GM20000 (cell line): ENCODE measurements at places on chromosomes 6 and 20.

DNA sequence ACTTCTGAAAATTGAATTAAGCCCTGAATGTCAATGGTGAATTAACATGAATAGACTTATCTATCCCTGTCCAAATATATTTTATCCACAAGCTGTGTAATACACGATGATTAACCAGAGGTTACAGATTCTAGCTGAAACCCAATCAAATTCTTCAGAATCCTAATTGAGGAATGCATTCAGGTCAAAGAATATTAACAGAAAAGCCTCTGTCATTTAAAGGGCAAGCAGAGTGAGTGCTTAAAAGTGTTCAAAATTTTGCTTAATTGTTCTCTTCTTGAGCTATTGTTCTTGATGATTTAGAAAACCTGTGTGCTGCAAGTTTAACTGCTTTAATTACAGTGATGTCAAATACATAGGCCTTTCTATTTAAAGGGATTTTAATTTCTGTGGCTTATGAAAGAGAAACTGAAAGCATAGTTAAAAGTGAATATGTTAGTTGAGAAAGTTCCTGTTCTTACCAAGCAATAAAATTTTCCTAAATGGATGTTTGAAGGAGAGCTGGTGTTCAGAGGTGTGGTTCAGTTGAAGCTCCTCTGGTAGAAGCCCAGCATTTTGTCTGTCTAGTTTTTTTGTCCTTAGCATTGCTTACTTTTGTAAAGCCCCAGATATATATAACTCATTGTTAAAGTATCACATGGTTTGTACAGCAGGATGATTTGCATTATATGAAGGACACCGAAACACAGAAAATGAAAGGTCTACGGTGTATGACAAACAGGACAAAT lies 466.3 kb upstream of the PLCB4 start:
- DNase-seq, result peak; percentile 45

DNA sequence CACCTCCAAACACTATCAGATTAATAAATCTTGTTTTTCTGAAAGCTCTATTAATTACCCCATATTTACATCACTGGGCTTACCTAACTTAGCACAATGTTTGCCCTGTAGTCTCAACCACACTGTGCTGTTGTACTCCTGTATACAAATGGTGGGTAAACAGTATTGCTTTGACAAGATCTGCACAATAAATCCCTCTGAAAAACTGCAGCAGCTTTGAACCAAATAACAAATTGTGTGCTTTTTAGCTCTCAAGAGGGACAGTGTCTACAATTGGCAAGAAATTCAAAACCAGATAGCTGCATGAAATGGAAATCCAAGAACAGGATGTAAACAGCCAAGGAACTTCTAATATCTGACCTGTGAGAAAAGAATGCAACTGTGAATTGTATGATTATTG lies 10.4 kb downstream of the KIF6 start:
- no peak for DNase-seq

DNA sequence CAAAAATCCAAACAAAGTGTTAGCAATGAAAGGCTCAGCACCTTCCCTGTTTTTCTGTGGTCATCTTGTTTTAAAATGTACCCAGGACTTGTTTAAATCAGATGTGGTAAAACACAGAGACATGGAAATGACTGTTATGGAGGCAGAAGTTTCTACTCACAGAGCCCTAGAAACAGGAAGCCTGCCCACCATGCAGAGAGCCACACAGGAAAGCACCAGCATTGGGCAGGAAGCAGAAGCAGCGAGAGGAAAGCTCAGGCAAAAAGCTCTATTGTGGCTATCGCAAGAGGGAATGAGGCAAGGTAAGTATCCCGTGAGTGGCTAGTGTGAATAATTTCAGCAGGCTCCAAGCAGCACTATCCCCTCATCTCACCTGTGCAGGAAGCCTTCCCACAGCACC lies 42.8 kb downstream of the GPR6 start:
- no peak for DNase-seq

DNA sequence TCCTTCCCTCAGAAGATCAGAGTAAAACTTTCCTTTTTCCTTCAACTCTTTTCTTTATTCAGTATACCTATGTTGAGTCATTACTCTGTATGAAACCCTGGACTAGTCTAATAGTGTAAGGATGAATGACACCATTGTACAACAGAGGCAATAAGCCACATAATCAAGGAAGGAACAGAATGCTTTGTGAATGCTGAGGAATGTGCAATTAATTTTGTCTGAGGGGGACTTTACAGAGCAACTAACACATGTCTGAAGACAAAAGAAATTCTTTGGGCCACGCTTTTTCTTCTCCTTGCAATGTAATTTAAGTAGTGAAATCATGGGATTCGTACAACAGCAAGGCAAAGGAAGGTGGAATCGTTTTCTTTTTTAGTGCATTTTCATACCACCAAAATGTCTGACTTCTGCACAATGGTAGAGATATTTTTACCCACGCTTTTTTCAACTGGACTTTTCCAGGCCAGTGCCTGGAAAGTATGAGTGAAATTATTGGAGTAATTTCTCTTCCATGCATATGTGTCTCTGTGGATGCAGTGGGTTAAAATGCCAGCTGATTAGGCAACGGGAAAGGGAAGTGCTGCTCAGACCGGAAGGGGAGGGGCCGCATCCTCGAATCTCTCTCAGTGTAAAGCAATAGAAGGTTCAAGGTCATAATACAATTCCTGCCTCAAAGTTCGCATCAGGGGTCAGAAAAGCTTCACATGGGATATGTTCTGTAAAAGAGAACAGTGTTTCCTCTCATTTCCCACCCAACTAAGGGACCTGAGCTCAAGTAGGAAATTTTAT lies 89.9 kb upstream of the MTHFD1L start:
- no peak for DNase-seq

- DNase-seq, result no peak
Measured at GRCh38 chr6:150830439-150831165, 34.9 kb upstream of the MTHFD1L start.

GRCh38 chr6:4776493-4777393 lies 539 bp downstream of the CDYL start:
- peak; percentile 72 for DNase-seq

- no peak for DNase-seq
Measured at GRCh38 chr6:157133856-157134255, 189.5 kb downstream of the TMEM242 start.

DNA sequence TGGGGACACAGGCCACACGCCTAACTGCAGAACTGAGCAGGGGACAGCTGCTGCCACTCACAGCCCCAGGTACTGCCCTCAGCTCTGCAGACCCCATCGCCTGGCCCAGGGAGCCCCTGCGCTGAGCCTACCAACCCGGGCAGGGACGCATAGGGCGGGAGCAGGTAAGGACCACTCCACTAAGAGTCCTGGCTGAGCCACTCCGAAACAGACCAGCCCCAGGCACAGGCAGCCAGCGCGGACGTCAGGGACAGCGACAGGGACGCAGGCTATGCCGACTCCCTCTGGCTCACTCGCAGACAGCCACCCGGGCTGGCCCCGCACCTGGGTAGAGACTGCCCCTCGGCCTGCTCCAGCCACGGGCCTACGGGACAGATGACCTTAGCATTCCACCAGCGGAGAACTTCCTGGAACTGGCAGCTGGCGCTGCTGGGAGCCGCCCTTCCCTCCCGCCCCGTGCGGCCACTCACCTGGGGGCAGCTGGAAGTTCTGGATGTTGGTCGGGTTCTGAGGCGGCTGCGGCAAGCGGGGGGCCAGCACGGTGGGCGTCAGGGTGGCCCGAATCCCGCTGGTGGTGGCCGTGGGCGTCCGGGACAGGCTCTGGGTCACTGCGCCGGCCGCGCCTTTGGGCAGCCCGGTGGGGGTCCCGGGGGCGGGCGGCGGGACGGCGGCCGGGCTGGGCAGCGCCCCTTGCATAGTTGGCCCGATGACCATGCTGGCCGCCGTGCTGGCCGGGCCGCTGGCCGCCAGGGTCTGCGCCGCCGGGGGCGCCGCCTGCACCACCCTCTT lies 1.5 kb downstream of the TAF4 start:
- no peak for DNase-seq

- DNase-seq, result no peak
Measured at GRCh38 chr6:73182021-73182607, 43.2 kb downstream of the KHDC1L start.

GRCh38 chr20:54665812-54666211 lies 190.4 kb downstream of the DOK5 start:
- no peak for DNase-seq

GRCh38 chr20:40241596-40242343 lies 447.3 kb downstream of the MAFB start:
- no peak for DNase-seq

DNA sequence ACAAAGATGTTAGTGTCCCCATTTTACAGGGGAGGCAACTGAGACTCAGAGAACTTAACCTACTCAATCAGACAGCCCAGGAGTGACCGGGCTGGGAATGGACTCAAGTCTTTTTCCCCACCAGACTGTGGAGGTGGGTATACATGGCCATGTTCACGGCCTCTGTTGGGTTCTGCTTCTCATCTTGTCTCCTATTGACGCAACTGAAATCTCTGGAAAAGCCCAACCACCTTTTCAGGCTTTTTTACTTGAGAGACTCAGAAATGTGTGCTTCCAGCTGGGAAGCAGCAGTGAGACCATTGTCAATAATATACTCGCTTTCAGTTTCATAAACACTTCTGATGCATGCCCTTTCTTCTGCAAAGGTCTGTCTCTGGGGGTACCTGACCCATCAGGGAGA lies 70.7 kb downstream of the SOBP start:
- DNase-seq, result no peak

DNA sequence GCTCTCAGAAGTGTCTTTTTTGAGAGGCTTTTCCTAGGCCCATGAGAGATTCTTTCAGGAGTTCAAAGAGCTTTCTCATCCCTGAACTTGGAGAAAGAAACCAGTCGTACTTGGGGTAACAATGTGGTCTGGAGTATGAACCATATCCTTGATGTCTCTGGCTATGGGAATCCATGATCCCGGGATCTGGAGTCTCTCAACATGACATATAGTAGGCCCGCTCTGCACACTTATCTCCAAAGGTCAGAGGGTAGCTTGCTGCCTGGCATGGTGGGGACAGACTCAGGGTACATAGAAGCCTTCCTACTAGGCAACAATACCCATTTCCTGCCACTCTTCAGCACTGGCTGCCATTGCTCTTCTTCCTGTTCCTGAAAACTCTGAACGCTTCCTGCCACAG lies 42.2 kb upstream of the NFATC2 start:
- DNase-seq, result no peak

GRCh38 chr6:165707067-165707853 lies 44.2 kb upstream of the PDE10A start:
- DNase-seq, result no peak

- no peak for DNase-seq
Measured at GRCh38 chr6:34559651-34560365, 3.7 kb upstream of the SPDEF start.

- no peak for DNase-seq
Measured at GRCh38 chr20:20255099-20255498, 112.8 kb upstream of the INSM1 start.

DNA sequence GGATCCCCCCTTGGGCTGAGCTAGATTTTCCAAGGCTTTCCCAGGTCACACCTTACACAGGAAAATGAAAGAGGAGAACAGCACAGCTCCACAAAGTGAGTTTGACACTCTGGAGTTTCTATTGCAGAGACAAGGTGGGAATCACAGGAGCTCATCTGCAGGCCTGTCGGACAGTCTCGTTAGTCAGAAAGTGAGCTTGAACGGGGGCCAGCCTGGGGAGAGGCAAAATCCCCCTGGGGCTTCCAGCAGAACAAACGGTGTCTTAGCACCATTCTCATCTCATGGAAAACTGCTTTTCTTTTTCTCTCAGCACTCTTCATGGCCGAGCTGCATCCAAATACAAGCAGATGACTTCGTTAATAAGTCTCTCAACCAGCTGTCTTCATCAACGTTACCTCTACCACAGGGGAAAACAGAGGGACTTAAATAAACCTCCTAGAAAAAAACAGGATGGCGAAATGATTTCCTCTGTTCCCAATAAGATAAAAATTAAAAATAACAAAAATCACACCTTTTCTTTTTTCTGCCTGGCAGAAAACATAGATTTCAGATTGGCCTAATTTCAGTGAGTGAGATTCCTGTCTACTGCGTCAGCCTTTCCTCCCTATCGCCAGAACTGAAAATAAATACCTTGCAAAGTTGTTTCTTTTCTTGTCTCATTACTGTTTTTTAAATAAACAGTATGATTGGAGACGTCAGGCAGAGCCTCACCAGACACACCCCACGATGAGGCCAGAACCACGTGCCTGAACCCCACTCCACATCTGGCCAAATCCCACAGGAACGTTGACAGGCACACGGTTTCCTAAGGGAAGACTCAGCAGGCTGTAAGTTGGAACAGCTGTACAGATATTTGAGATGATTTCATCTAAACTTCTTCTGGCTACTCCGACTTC lies 219.0 kb downstream of the TTLL2 start:
- DNase-seq, result no peak

GRCh38 chr6:166707045-166707444 lies 80.0 kb upstream of the RPS6KA2 start:
- peak; percentile 50 for DNase-seq

- peak; percentile 58 for DNase-seq
Measured at GRCh38 chr6:154276810-154277628, 79.6 kb downstream of the IPCEF1 start.

DNA sequence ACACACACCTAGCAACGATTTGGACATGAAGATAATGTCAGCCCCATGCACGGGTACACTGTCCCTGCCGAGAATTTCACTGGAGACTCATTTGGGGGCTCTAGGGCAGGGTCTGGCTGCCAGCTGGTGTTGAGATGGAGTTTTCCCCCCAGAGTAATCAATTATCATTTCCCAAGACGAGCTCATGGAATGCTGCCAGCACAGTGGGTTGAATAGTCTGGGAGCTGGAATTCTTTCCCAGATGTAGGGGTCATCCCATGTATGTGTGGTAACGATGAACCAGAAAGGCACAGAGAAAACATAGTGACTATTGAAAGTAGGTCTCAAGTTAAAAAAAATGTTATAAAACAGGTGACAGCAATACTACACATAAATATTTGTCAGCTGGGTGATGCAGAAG lies 579.9 kb downstream of the MAFB start:
- no peak for DNase-seq

- no peak for DNase-seq
Measured at GRCh38 chr6:78363688-78364087, 503.7 kb upstream of the IRAK1BP1 start.

- DNase-seq, result peak; percentile 40
Measured at GRCh38 chr6:1311400-1312202, at the start of gene FOXQ1. Gene FOXQ1 (plus strand): TSS chr6:1312098. CDS start chr6:1312705, 607 bp downstream.

DNA sequence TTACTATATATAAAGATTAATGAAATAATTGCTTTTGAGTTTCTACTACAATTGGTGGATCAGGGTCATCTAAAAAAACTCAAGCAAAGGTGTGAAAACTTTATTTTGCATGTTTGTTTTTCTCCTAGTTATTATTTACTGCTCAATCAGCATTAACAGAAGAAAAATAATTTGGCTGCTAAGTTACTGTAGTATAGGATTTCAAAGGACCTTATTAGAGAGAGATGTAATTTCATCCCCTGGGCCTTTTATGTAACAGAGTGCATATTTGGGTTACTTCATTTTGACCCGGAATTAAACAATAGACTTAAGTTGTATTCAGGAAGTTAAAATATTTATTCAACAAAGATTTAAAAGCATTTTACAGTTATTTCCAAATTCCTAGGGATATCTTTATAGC lies 49.8 kb downstream of the EYA4 start:
- no peak for DNase-seq

- DNase-seq, result no peak
Measured at GRCh38 chr6:408599-409102, 17.1 kb downstream of the IRF4 start.
